Fibroblast of skin of abdomen (primary cell): ENCODE measurements at places on chromosomes 11 and 22.

DNA sequence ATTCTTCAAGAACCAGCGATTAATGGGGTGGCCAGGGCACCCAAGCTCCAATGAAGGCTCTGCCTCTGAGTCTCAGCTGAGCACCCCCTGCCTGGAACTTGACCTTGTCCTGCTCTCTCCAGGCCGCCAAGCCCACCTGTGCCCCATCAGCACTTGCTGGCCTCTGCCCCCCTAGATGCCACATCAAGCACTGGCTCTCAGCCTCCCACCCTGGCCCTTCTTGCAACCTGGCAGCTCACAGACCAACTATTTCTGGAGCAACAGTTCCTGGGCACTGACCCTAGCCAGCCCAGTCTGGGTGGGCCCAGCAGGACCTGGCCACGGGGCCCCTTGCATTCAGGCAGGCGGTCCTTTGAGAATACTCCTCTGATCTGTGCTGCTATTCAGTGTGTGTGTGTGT, 98.8 kb upstream of the PITPNB start:
- DNase-seq = no peak

GRCh38 chr11:20739577-20739976, 70.2 kb downstream of the NELL1 start:
- no peak for DNase-seq

DNA sequence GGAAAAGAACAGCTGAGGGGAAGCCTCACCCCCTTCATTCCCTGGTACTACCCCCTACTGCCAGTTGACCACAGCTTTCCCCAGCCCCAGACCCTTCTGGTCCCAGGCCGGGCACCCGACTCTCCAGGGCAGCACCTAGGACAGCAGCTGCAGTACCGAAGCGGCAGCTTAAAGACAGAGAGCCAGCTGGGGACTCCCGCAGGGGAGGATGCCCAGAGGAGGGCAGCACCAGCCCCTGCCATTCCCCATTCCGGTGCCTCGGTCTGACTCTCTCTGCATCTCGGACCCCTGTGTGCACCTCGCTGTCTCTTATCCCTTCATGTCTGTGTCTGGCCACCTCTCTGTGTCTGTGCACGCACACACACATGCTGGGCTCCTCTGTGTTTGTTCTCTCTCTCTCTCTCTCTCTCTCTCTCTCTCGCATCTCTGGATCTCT, 9.4 kb downstream of the IGSF9B start:
- DNase-seq = peak; percentile 40

DNA sequence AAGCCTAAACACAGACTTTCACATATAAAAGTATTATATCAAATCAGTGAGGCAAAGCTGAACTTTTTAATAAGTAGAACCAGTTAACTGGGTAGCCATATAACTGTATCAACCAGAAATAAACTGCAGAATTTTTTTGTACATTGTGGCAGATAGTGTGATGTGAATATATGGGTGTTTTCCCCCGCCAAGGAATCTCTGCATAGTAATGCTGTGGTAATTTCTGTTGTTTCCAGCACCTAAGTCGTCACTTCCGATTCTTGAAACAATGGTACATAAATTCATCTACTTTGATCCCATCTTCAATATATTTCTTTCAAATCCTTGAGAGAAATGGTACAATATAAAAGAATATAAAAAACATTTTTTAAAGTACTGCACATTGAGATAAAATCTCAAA, 39.6 kb downstream of the NARS2 start:
- DNase-seq = no peak

GRCh38 chr22:47547239-47547661, 784.8 kb downstream of the TBC1D22A start:
- no peak for DNase-seq

DNA sequence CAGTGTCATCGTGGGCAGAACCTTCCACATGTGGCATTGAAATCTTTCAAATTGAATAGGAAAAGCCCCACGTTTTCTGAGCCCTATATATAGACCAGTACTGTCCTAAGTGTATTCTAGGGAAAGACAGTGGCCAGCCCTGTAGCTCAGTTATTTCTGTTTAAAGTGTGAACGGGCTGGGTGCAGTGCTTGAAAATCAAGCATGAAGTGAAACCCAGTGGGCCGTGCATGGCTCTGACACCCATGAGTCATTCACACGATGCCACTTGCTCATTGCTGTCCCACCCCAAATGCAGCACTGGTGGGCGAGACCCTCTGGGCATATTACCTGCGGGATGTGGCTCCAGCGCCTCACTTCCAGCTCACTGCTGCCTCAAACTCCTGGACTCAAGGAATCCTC, 29.8 kb upstream of the CCDC188 start:
- DNase-seq = no peak

GRCh38 chr11:61911701-61912529, 5.5 kb downstream of the RAB3IL1 start:
- no peak for DNase-seq

GRCh38 chr11:24965748-24966147, 468.9 kb downstream of the LUZP2 start:
- DNase-seq = no peak

DNA sequence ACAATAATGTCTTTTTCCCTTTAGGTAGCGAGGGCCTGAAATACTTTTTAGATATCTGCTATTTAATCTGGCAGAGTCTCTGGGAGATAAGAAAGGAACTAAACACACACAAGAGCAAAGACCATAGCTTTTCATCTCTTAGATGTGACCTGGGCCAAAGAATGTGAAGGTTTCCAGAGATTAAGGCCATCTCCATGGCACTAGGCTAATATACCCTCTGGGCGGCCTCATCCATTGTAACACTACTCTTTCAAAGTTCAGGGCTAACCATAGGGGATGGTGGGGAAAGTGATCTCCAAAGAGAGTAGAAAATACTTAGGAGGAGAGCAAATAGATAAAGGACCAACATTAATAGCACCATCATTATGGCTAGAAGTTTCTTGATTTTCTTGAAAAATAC, 326.4 kb downstream of the LRRC4C start:
- no peak for DNase-seq

DNA sequence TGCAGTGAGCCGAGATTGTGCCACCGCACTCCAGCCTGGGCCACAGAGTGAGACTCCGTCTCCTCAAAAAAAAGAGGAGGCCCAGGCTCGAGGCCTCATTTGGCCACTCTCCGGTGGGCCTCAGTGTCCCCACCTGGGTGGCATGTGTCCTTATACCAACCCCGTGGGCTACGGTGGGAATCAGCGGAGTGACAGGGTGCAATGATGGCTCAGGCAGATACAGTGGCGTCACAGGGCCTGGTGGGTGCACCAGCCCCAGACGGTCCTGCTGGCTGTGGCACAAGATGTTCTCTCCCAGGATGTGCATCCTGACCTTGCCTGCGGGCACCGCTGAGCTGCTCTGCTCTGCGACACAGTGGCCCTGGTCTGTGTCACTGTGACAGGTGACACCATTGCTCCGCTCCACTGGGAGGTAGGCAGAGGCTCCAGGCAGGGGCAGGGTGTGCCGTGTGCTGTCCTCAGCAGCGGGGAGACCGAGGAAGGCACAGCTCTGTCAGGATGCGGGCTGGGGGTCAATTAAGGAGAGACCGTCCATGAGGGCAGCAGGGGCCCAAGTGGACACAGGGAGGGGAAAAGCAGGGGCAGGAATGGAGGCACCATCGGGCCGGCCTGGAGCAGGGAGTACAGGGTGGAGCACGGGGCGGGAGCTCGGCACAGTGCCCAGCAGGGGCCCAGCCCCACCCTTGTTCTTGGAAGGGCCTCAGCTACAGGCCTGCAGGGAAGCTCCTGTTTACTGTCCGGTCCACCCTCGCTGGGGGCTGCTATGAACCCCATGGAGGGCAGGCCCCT, 21.7 kb upstream of the TH start:
- no peak for DNase-seq

GRCh38 chr11:26764825-26765224, 43.0 kb upstream of the SLC5A12 start:
- no peak for DNase-seq

DNA sequence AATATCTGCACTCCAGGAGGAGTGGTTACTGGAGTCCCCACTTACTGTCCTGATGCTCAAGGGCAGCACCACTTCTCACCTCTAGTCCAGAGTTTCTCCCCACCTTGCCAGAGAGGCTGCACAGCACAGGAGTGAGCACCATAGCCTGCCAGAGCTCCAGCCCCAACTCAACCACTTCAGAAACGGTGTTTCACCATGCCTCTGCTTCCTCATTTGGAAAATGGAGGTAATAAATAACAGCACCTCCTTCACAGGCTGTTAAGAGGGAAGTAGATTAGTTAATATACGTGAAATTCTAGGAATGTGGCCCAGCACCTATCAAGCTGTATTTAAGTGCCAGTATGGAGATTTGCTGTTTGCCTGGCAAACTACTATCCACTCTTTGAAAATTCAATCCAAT, 63.0 kb downstream of the GALNT18 start:
- no peak for DNase-seq
